Mononuclear cell (primary cell): ENCODE measurements at places on chromosomes 16 and 17. TPM values are rescaled to one million over a fixed set of nuclear protein-coding genes. Genes with fewer than 3 reads are reported as not detected.

The CCDC200 gene
- total RNA-seq, result 0.31 TPM

The KCNG4 gene
- total RNA-seq, result not detected

The KRTAP4-4 gene
- not detected for total RNA-seq

The TBX4 gene
- under 0.01 TPM for total RNA-seq

The GFAP gene
- total RNA-seq, result 0.52 TPM

The UBALD2 gene
- 35.3 TPM for total RNA-seq

The RPL27 gene
- 1,456 TPM for total RNA-seq

The IL17C gene
- 0.21 TPM for total RNA-seq
